Endothelial cell of umbilical vein (primary cell): ENCODE measurements at places on chromosomes 11 and 22. TPM values are rescaled to one million over a fixed set of nuclear protein-coding genes. Genes with fewer than 3 reads are reported as not detected.

- no peak for DNase-seq
Measured at GRCh38 chr11:34631737-34632104, 10.8 kb downstream of the EHF start.

- DNase-seq, result no peak
Measured at GRCh38 chr11:105111145-105111944, 28.2 kb downstream of the CARD18 start.

DNA sequence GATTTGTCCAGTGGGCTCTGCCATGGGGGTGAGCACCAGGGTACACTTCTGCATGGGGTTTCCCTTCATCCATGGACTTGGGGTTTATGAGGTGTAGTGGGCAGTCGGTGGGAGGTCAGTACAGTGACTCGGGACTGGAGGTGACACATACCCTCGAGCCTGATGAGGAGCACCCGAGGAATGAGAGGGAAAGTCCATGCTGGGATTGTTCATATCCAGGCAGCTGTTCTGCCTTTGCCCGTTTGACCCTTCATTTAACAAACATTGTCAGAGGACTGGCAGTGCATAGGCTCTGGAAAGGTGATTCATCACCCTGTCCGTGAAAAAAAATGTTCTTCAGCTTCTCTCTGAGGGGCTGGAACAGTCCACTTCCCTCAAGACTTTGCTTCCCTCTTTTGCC, 2.7 kb downstream of the NAV2 start:
- DNase-seq, result peak; percentile 95

DNA sequence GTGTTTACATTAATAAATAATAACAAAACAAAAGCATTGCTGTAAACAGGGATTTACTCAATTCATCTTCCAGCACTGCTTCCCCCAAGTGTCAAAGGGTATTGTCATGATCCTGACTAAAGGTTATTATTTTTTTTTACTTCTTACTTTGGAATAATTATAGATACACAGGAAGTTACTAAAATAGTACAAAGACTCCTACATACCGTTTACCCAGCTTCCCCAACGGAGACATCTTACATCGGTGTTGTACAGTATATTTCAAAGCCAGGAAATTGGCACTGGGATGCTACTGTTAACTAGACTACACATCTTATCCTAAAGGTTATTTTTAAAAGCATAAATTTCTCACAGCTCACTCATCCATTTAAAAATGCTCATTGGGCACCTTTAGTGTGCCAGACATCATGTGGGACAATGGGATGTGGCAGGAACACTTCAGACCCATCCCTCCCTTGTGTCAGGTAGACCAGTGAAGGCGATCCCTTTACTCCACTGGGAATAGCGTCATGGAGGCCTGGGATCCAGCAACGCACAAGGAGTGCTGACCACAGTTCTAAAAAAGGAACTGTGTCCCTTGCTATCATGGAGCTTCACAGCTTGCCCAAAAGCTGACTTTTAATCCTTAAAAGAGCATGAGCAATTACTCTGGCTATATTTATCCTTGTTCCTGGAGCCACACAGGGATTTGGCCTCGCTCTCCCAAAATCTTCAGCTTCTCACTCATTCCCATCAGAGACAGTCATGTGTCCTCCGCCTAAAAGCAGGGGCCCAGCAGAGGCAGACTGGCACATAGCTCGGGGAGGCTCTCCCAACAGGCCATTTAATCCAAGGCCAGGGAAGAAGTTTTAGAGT, 3.1 kb upstream of the IRAG1 start:
- no peak for DNase-seq

- DNase-seq, result no peak
Measured at GRCh38 chr11:96073536-96073935, 149.6 kb upstream of the MTMR2 start.

DNA sequence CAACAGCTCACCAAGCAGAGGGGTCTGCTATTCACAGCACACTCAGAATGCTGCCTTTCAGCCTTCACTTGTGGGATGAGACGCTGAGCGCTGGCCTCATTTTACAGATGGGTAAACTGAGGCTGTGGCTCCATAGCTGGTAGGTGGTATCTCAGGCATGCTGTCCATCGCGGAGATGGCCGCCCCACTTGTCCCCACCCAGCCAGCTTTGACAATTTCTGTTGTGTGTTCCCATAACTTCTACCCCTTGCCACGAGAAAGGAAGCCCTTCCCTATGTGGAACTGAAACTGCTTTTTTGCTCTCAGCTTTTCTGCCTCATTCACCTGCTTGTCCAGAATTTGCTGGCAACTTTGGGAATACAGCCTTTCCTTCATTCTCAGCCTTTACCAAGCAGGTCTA, 36.1 kb upstream of the NNMT start:
- DNase-seq, result no peak

DNA sequence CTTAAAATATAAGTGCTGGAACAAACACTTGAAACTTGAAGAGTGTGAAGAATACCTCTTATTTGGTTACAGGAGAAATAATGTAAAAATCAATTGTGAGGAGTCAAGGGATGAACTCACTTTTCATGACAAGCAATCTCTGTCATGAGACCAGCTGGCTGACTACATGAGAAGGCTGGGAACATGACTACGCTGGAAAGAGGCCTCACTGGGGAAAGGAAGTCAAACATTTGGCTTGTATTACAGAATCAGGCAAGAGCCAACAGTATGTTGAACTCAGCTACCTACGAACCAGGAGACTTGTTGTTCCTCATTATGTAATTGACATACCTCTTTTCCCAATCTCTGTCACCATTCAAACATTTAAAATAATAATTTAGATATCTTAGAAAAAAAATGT, 14.4 kb downstream of the DCDC1 start:
- no peak for DNase-seq

DNA sequence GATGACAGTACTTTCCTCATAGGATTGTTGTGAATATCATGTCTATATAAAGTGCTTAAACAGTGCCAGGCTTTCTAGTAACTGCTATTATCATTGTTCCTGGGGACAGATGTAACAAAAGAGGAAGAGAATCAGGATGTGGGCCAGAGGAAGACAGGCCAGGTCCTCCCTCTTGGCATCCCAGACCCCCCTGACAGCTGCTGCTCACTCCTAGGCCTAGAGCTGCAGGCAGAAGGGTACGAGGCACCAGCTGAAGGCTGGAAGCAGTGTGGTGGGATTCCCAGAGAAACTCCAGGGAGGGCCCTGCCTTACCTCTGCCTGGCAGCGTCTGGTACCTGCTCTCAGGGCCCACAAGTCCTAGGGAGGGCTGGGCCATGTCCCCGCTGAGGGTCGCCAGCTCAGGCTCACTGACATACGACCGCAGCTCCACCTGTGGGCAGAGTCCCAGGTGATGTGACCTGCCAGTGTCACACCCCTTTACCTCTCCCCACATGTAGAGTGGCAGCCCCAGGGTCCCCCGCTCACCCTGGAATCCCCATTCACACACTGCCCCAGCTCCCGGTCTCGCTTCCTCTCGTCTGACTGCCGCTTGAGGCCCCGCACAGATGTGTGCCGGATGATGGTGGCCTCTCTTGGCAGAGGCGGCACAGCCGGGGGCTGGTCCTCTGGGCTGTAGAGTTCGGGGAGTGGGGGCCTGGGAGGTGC, 52.2 kb downstream of the C11orf58 start:
- DNase-seq, result no peak

Gene OPCML
- total RNA-seq, result not detected in 2 replicates

Gene OR51B5
- total RNA-seq, result not detected in 2 replicates

Gene UVRAG
- total RNA-seq, result 65.6 and 67.3 TPM in 2 replicates
